ENCODE measurements at places on chromosomes 2 and 18.
A peak's percentile ranks its signal among the peaks of the same experiment; 100 is the strongest.

DNA sequence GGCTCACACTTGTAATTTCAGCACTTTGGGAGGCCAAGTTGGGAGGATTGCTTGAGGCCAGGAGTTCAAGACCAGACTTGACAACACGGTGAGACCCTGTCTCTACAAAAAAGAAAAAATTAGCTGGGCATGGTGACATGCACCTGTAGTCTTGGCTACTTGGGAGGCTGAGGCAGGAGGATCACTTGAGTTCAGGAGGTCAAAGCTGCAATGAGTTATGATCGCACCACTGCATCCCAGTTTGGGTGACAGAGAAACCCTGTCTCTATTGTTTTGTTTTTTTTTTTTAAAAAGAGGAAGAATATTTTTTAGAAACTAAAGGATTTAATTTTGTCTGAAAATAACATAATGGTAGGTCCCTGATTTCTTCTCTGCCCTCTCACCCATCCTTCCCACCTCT lies 79.4 kb upstream of the TMEM200C start:
- no peaks in the 10 kb centered on the region for H3K4me1 ChIP-seq
- no peak overlapping the region for H3K27ac ChIP-seq
- no peaks in the 10 kb centered on the region for H3K36me3 ChIP-seq
- no peak for DNase-seq
- no peak overlapping the region for H3K4me3 ChIP-seq
- H3K27me3 ChIP-seq = no peaks in the 10 kb centered on the region

- peaks cover 21% of the 10 kb centered on the region for H3K36me3 ChIP-seq
- H3K4me1 ChIP-seq = peaks cover 11% of the 10 kb centered on the region
- H3K4me3 ChIP-seq = no peak overlapping the region
- H3K27ac ChIP-seq = no peak overlapping the region
These were observed 1.8 kb downstream of the OXER1 start for GRCh38 chr2:42762155-42762554.

DNA sequence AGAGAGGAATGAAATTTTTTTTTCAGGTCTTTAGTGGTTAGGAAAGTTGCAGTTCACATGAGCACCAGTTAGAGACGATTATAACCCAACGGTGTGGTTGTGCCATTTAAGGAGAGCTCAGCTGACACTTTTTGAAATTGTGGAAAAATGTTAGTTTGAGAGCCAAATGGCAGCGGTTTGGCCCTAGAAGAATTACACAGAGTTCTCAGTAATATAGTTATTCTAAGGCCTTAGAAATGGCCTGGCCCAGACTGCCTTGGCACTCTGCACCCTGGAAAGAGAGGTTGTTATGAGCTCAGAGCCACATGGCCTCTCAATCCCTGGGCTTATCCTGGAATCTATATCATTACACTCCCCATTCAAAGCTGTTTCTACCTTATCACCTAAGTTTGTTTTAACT lies 117.4 kb downstream of the RHBDD1 start:
- H3K27ac ChIP-seq = no peak overlapping the region
- H3K27me3 ChIP-seq = no peaks in the 10 kb centered on the region
- DNase-seq = peak; percentile 58
- H3K36me3 ChIP-seq = no peaks in the 10 kb centered on the region
- H3K4me1 ChIP-seq = no peaks in the 10 kb centered on the region

DNA sequence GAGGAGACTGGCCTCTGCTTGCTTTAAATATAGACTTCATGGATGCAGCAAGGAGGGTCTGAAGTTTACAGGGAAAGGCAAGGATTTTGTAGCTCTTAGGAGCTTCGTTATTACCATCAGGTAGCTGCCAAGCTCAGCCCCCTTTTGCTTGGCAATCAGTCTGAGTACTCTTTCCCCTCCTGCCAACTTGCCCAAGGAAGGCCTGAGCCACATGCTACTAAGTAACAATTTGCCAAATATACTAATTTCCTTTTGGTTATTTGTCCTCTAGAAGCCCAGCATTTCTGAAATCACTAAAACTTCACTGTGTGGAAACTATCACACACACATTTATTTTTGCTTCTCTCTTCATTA lies 85.5 kb upstream of the ITPRID2 start:
- H3K36me3 ChIP-seq = no peaks in the 10 kb centered on the region
- H3K4me1 ChIP-seq = peaks cover 4% of the 10 kb centered on the region
- DNase-seq = no peak
- no peaks in the 10 kb centered on the region for H3K27me3 ChIP-seq
- H3K4me3 ChIP-seq = no peak overlapping the region

DNA sequence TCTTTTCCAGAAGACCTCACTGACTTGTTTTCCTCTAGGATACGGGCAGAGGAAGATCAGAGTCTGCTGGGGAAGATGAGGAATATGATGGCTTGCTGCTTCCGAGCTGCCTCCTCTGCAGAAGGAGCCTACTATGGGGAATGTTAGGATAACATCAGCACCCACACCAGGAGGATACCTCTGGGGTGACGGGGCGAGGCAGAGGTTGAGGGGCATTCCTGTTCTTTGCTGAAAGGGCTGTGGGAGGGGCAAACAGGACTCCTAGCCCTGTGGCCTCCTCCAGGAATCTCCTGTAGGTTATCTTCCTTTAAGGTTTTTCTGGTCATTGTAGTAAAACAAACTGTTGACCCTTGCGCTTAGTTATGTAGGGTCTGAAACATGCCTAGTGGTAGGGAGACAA lies 102.5 kb downstream of the CRIM1 start:
- H3K36me3 ChIP-seq = no peaks in the 10 kb centered on the region
- no peak overlapping the region for H3K27ac ChIP-seq
- no peak overlapping the region for H3K4me3 ChIP-seq
- DNase-seq = no peak
- no peaks in the 10 kb centered on the region for H3K27me3 ChIP-seq

GRCh38 chr2:137607722-137608318 lies 356.5 kb upstream of the HNMT start:
- no peak for DNase-seq
- H3K27ac ChIP-seq = no peak overlapping the region
- no peaks in the 10 kb centered on the region for H3K36me3 ChIP-seq
- no peak overlapping the region for H3K4me3 ChIP-seq
- H3K27me3 ChIP-seq = no peaks in the 10 kb centered on the region
- H3K4me1 ChIP-seq = no peaks in the 10 kb centered on the region
